Upper lobe of left lung (tissue), 6 donors: ENCODE measurements at places on chromosomes 5 and 9.

GRCh38 chr9:113665756-113666155 is 202.2 kb downstream of the RGS3 start:
- peak; percentile 4 for DNase-seq
- no peaks in the 10 kb centered on the region for H3K27me3 ChIP-seq
- H3K27ac ChIP-seq, result no peak overlapping the region
- H3K36me3 ChIP-seq, result no peaks in the 10 kb centered on the region
- no peaks in the 10 kb centered on the region for H3K4me1 ChIP-seq
- no peak overlapping the region for H3K4me3 ChIP-seq

- DNase-seq, result no peak
- no peaks in the 10 kb centered on the region for H3K27me3 ChIP-seq
- H3K4me3 ChIP-seq, result no peak overlapping the region
- H3K36me3 ChIP-seq, result no peaks in the 10 kb centered on the region
- H3K27ac ChIP-seq, result no peak overlapping the region
These were observed 1072.6 kb upstream of the COX7C start for GRCh38 chr5:85545129-85545528.

DNA sequence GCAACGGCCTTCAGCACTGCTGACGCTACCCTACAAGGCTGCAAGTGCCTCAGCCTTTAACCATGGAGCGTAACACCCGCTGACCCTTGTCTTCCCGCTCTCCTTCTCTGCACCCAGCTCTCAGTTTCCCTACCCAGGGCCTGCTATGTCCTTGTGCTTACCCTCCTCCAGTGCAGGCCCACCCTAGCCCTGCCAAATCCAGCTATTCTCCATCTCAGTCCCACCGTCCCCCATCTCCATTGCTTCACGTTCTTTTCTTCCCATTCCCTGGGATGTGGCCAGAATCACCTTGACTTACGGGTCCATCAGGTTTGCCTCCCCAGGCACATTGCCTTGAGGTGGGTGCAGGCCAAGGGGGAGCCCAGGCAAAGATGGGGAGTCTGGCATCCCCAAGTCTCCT is 91.2 kb downstream of the PAX5 start:
- no peaks in the 10 kb centered on the region for H3K27me3 ChIP-seq
- H3K4me3 ChIP-seq, result no peak overlapping the region
- no peak for DNase-seq
- no peaks in the 10 kb centered on the region for H3K4me1 ChIP-seq
- H3K36me3 ChIP-seq, result no peaks in the 10 kb centered on the region

DNA sequence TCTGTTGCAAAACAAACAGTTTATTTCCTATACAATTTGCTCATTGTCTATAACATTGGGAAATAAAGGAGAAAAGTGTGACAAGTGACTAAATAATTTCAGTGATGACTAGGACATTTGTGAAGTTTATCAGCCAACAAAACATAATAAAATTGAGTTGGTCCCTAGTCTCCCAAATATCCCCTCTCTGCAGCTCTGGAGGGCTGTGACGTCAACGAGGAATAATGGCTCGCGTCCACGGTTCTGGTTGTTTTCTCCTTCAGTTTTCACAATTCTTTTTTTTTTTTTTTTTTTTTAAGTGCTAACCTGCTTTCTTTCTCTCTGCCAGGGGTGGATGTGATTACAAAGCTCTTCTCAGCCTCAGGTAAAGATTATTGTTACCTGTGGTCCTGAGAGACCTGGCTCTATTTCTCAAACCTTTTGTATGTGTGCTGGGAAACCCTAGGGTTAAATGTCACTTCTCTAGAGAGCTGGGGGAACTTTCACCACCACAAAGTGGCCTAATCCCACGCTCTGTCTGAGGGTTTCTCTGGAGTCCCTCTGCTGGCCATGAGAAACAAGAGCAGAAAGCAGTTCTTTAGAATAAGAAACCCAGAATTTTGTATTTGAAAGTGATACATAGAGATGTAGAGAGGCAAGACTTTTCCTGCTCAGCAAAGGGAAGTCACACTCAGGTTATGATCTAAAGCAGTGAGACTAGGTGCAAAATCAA is 36.2 kb upstream of the ANKRD55 start:
- no peak for DNase-seq
- no peaks in the 10 kb centered on the region for H3K27me3 ChIP-seq
- no peaks in the 10 kb centered on the region for H3K36me3 ChIP-seq
- H3K4me3 ChIP-seq, result no peak overlapping the region
- H3K4me1 ChIP-seq, result peaks cover 7% of the 10 kb centered on the region
- H3K27ac ChIP-seq, result no peak overlapping the region

DNA sequence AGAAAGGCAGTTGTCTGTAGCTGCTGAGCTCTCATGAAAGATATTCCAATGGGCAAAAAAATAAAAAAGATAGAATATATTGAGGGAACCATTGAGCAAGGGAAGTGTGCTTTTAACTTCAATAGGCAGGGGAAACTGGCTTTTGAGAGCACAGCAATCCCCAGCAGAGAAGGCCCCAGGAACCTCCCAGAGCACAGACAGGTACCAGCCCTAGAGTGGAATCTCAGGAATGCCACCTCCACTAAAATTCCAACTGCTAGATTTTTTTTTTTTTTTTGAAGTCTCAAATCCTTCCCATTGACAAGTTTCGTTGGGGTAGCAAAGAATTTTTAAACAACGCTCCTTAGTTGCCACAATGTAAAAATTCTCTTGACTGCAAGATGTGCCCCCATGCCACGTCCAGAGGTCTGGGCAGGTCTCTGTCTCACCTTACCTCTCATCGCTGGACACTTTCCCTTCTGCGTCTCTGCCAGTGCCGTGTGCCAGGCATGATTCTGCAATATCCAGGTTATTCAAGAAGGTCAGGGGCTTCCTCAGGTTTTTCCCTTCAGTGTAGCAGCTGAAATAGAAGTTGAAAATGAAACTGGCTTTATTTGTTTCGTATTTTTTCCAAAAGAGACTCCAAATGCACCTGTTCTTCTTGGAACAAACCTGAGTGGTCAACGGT is 64.2 kb upstream of the IRX1 start:
- no peaks in the 10 kb centered on the region for H3K36me3 ChIP-seq
- no peaks in the 10 kb centered on the region for H3K27me3 ChIP-seq
- H3K4me3 ChIP-seq, result peak overlapping the region; percentile 12

GRCh38 chr5:152488869-152489268 is 83.8 kb upstream of the NMUR2 start:
- H3K4me1 ChIP-seq, result no peaks in the 10 kb centered on the region
- no peaks in the 10 kb centered on the region for H3K36me3 ChIP-seq
- DNase-seq, result no peak
- H3K27me3 ChIP-seq, result no peaks in the 10 kb centered on the region

DNA sequence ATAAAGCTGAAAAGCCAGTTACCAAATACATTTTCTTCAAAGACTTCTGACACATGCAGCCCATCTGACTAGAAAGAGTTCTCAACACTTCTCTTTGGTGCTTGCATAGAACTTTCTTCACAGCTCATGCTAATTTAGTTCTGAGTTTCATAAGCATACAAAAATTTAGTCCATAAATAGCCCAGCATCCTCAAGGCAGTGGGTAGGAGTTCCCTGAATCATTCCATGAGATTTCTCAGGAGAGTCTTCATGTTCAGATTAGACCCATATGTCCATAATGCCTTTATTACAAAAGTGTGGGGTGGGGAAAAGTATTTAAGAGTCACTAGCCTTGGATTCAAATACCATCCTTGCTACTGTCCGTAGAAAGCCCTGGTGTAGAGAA is 290.2 kb upstream of the RGMB start:
- H3K27me3 ChIP-seq, result no peaks in the 10 kb centered on the region
- H3K27ac ChIP-seq, result no peak overlapping the region
- H3K4me1 ChIP-seq, result no peaks in the 10 kb centered on the region
- no peaks in the 10 kb centered on the region for H3K36me3 ChIP-seq
- DNase-seq, result no peak

- H3K4me3 ChIP-seq, result peak within 1 kb of the TSS; percentile 72
- peak; percentile 98 for DNase-seq
- H3K4me1 ChIP-seq, result peaks cover 38% of the 10 kb centered on the region
- H3K27ac ChIP-seq, result peak within 1 kb of the TSS; percentile 93
- H3K27me3 ChIP-seq, result no peaks in the 10 kb centered on the region
These were observed at the start of gene SETX for GRCh38 chr9:132354637-132355355. SETX (minus strand) TSS chr9:132354986; CDS start chr9:132349428, 5,558 bp downstream.
